ENCODE measurements at places on chromosomes 12 and 14.

DNA sequence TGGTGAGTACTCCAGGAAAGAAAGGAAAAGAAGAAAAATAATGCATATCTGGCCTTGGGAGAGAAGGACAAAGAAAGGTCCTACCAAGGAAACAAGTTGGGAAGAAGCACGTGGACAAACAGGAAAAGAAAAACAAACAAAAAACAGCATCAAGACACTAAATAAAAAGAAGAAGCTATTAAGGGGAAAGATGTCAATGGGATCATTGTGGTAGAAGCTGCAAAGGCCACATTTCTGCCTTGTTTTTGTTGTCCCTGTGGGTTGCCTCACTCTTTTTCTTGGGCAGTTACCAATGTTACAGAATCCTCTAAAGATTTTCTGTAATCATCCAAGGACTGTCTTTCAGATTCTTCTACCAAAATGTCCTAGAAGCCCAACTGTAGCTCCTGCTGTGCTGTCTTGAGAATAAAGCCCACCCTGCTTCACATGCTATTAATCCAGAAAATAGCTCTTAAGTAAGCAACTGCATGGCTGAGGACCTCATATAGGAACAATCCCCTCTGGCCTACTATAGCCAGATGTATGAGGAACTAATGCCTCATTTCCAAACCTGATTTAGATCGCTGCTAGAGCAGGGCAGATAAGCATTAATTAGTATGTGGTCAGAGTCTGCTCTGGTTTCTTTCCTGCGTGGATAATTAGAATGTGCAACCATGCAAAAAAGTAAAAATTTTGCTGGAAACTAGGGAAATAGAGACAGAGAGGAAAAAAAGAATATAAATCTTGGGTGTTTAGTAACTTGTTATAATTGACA, 10.2 kb upstream of the CPNE8 start:
- no peak for DNase-seq

DNA sequence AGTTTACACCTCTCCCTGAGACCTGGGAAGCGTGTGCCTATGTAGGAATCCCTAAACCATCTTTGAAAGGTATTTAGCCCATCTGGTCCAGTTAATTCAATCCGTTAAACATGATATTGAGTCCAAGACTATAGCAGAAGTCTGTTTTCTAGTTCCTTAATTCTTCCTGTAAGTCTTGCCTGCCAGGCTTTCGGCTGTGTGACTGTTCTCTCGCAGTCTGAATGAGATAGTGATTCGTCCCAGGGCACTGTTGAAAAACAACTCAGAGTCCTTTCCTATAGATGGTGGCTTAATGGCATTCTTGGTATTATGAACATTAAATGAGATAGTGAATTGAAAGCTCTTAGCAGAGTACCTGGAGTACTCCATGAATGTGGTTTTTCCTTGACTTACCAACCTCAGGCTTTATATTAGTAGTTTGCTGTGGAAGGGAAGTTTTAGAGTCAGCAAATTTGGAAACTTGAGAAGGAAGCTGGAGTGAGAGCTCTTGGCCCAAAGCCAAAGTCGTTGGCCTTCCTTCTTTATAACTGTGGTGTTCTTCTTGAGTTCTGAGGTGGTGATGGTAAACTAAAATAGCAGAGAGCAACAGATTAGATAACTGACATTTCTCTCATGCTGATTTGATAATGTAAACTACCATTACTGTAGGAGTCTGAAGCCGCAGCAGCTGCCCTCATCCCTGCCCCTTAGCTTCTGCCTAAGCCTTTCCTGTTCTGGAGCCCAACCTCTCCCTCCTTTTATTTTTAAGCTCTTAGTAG, 76.5 kb downstream of the TGFB3 start:
- DNase-seq = no peak

- no peak for DNase-seq
Measured at GRCh38 chr12:19778172-19778571, 338.9 kb downstream of the AEBP2 start.

- DNase-seq = no peak
Measured at GRCh38 chr14:24789378-24789884, 155.4 kb upstream of the GZMB start.

- DNase-seq = no peak
Measured at GRCh38 chr12:120658286-120659150, 18.1 kb downstream of the CABP1 start.

- no peak for DNase-seq
Measured at GRCh38 chr14:96261772-96262655, 6.0 kb downstream of the BDKRB1 start.

All from NCI-H345 (cell line).